ENCODE measurements at places on chromosomes 13 and 19.

DNA sequence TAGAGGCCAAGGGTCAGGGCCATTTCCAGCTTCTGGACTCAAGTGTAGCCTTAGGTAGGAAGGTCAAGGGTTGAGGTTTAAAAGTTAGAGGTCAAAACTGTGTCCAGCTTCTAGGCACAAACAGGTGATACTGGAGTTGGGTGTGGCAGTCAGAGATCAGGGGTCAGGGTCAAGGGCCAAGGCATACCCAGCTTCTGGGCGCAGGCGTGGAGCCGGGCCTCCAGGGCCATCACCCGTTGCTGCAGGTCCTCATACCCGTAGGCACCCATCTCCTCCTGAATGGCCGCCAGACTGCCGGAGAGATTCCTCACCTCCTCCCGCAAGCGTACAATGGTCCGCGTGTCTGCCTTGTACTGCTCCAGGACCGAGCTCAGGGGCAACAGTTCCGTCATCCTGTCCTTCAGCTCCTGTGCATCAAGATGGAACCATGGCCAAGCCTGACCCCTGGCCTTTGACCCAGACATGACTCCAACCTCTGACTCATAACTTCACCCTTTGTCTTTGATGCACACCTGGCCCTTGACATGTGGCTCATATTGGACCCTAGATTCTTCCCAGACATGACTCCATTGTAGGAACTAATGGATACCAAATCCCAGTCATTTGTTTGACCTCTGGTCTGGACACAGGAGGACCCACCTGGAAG, 22.1 kb downstream of the PIN1 start:
- no peak for DNase-seq

DNA sequence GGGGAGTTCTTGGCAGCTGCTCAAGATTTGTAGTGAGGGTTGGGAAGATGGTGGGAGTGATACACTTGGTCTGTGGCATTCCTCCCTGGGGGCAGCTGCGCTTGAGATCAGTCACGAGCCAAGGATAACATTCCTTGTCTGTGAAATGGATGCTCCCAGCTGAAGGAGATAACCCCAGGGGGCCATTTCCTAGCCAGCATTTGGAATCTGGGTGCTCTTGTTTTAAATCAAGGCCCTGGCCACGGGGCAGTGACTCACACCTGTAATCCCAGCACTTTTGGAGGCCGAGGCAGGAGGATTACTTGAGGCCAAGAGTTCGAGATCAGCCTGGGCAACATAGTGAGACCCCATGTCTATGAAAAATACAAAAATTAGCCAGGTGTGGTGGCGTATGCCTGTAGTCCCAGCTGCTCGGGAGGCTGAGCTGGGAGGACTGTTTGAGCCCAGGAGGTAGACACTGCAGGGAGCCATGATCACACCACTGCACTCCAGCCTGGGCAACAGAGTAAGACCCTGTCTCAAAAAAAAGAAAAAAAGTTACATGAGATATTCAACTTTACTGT, 4.6 kb downstream of the PKN1 start:
- DNase-seq, result no peak

DNA sequence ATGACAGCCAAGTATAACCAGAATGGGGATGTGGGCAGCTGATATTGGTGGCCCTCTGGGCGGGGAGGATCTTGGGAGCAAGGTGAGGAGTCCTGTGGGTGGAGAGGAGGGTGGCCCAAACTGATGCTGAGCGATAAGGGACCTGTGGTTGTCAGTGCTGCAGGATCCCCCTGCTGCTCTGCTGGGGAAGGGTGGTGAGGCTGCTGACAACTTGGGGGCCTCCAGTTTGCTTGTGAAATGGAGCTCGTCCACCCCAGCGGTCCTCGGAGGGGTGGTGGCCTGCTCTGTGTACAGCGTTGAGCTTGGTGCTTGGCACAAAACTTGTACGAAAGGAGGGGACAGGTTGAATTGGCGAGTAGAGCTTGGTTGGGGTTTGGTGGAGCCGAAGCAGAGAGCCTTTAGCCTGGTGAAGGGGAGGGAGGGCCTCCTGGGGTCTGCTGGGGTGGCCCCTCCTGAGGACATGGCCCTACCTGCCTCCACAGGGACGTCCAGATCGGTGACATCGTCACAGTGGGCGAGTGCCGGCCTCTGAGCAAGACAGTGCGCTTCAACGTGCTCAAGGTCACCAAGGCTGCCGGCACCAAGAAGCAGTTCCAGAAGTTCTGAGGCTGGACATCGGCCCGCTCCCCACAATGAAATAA, 2.9 kb downstream of the RPS11 start:
- DNase-seq, result no peak

DNA sequence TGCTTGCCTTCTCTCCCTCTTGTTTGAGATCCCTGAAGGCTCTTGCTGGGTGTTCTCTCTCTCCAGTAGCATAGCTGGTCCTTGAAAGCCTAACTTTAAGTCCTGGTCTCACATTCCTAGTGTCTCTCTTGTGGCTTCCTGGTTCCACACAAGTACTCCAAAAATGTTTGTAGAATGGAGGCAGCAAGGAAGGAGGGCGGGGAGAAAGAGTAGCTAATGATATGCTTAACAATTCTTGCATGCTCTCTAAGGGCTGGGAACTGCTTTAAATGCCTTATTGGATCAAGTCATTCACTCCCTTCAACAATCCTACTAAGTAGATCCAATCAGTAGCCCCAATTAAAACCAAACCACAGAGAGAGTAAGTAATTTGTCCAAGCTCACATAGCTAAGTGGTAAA, 357.3 kb downstream of the KLF5 start:
- no peak for DNase-seq

- DNase-seq, result no peak
These were observed 1379.8 kb upstream of the ATXN8OS start for GRCh38 chr13:68727798-68728197.

Measured in PC-9 (cell line).